ENCODE measurements at places on chromosomes 11 and 22. TPM values are rescaled to one million over a fixed set of nuclear protein-coding genes. Genes with fewer than 3 reads are reported as not detected.

OR5A1 gene
- not detected for total RNA-seq

OR4A47 gene
- total RNA-seq = not detected

TMEM151A gene
- total RNA-seq = not detected

MIAT gene
- 0.33 TPM for total RNA-seq

PLA2G3 gene
- not detected for total RNA-seq

MRPL23 gene
- total RNA-seq = 88.7 TPM

MAJIN gene
- total RNA-seq = not detected

MUC2 gene
- not detected for total RNA-seq
